ENCODE measurements at places on chromosomes 7 and 10. TPM values are rescaled to one million over a fixed set of nuclear protein-coding genes. Genes with fewer than 3 reads are reported as not detected.

- DNase-seq, result no peak
Measured at GRCh38 chr10:35922876-35923600, 280.9 kb upstream of the FZD8 start.

- no peak for DNase-seq
Measured at GRCh38 chr10:69894156-69894555, 92.5 kb downstream of the COL13A1 start.

GRCh38 chr7:12895296-12895695 is 207.9 kb downstream of the ARL4A start:
- DNase-seq, result no peak

The CALHM1 gene
- not detected for total RNA-seq

The DRGX gene
- not detected for total RNA-seq

The KCNIP2 gene
- total RNA-seq, result 2.0 TPM

The ADGRA1 gene
- total RNA-seq, result not detected

The OR9A2 gene
- total RNA-seq, result not detected

The IDI2 gene
- total RNA-seq, result not detected

The SEMA3A gene
- total RNA-seq, result not detected

The DBF4 gene
- 26.7 TPM for total RNA-seq
